ENCODE measurements at places on chromosomes 5 and 9.
A peak's percentile ranks its signal among the peaks of the same experiment; 100 is the strongest.

- peak; percentile 57 for DNase-seq
Observed at GRCh38 chr9:88090151-88090581, 48.1 kb downstream of the SPATA31C2 start.

- DNase-seq = no peak
Observed at GRCh38 chr5:37696190-37697021, 143.4 kb downstream of the GDNF start.

GRCh38 chr9:124788542-124789217 is 11.7 kb downstream of the OLFML2A start:
- DNase-seq = no peak

DNA sequence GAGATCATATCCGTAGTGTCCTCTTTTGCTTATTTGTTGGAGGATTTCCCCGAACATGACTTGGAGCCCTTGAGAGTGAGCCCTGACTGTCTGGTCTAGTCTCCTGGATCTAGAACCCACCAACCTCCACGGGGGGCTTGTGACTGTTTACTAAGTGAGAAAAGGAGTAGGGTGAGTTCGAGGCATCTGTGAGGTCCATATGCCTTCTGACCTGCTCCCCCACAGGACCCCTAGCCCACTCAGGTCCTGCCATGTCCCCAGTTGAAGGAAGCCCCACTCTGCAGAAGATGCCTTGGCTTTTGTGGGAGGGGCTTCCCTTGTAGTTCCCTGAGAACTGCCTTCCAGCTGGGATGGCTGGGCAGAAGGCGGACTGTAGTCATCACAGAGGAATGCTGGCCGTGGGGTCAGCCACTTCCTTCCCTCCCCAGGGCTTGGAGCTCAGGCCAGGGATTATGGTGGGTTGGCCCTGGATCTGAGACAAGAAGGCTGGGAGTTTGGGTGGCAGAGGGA is 7.0 kb upstream of the IRF1 start:
- DNase-seq = peak; percentile 79

GRCh38 chr5:88128813-88129212 is 139.8 kb downstream of the TMEM161B start:
- DNase-seq = no peak

GRCh38 chr5:172166030-172166826 is 21.8 kb downstream of the STK10 start:
- DNase-seq = no peak

GRCh38 chr9:2243666-2244555 is 228.8 kb downstream of the SMARCA2 start:
- no peak for DNase-seq

GRCh38 chr9:101478906-101479305 is 43.3 kb upstream of the ALDOB start:
- no peak for DNase-seq

GRCh38 chr5:95809414-95809960 is 13.0 kb downstream of the GLRX start:
- DNase-seq = peak; percentile 63

GRCh38 chr5:159304961-159305595 is 25.2 kb downstream of the IL12B start:
- no peak for DNase-seq

GRCh38 chr5:158545949-158546530 is 553.7 kb downstream of the EBF1 start:
- DNase-seq = no peak

- DNase-seq = peak; percentile 43
Observed at GRCh38 chr5:98638701-98639100, 134.8 kb upstream of the RGMB start.

DNA sequence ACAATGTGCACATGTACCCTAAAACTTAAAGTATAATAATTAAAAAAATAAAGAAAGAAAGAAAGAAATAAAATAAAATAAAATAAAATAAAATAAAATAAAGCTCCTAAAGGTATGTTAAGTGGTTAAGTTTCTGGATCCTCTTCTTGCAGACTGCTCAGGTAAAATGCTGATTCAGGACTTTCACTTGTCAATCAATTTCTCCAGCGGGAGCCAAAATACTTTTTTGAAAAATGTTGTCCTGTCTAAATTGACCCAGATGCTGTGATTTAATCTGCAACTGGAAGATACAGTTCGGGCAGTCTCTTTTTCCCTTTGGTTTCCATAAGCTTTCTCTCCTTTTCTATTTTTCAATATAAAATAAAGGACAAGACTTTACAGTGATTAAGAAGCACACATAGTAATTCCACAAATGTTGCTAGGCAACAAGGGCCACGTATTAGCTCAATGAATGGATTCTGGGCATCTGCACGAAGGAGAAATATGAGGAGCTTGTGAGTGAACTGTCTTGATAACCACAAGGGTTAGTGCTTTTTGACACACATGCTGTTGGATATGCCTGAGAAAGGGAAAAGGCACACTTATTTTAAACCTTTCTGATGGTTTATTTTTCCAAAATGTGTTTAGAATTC is 38.6 kb downstream of the HTR4 start:
- DNase-seq = no peak

GRCh38 chr9:29730163-29730562 is 2156.9 kb upstream of the C9orf72 start:
- no peak for DNase-seq

DNA sequence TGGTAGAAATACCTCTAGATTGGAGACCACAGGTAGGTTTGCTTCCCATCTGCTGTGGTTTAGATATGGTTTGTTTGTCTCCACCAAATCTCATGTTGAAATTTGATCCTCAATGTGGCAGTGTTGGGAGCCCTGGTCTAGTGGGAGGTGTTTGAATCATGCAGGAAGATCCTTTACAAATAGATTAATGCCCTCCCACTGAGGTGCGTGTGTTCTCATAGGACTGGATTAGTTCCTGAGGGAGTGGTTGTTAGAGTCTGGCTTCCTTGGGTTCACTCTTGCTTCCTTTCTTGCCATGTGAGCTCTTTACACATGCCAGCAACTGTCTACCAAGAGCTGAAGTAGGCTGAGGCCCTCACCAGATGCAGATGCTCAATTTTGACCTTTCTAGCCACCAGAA is 391.1 kb upstream of the GRIA1 start:
- DNase-seq = no peak

DNA sequence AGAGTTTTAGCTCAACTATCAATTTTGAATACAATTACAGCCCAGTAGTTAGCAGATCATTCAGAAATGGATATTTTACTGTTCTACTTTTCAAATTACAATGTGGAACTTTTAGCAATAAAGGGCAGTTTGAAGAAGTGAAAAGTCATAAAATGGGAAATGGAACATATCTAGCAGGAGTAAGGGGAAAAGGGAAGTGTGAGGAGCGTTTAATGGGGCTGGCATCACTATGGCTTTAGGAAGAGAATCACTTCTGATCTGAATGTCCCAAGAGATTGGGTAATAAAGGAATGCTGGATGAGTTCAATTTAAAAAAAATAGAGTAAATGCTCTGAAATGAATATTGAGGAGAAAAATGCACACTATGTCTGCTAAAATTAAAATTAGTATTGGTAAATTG is 77.4 kb downstream of the ATPSCKMT start:
- no peak for DNase-seq

- no peak for DNase-seq
Observed at GRCh38 chr5:35543408-35543807, 74.3 kb upstream of the SPEF2 start.

DNA sequence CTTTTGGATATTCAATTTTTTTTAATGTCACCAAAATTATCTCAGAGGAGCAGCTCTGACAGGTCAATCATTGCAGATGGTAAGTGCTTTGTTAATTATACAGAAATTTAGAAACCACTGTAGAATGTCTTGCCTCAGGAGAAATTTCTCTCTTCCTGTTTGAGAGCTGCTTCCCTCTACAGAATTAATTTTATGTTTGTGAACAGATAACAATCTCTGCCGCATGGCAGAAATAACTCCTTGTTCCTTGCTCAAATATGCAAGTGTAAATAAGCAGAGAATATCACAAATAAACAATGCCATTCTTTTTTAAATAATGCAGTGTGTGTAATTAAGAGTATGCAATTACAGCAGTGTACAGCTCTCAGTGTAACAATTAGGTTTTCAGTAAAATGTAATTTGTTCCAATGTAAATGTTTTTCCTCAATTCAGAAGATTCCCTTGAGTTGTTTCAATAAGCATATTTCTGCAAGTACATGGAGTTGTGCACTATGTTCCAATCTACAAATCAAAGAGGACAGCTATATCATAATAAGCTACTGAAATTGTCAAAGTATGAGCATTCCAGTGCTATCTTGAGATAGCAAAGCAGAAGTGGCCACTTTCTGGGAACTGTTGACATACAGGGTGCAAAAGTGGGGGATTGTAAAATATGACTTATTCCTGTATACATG is 1012.8 kb downstream of the MAT2B start:
- DNase-seq = no peak

DNA sequence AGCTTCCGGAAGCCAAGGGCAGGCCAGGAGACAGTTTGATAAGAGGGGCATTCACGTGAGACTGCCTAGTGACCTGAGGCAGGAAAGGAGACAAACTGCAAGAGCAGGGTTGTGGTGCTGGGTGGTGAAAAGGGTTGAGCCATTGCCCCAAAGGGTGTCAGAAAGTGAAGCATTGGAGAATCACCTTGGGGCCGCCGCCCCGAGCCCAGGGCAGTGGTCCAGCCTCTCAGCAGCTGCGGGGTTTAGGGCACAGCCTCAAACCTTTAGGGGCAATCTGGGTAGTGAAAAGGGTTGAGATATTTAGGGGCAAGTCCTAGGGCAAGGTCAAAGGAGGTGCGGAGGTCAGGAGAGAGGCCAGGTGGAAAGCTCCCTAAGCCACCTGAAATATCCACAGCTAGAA is 10.4 kb upstream of the ANKRD33B start:
- no peak for DNase-seq

- DNase-seq = no peak
Observed at GRCh38 chr5:143758015-143758414, 53.9 kb upstream of the HMHB1 start.

- no peak for DNase-seq
Observed at GRCh38 chr9:84875193-84875592, 205.7 kb downstream of the NTRK2 start.

- DNase-seq = no peak
Observed at GRCh38 chr9:130631331-130632080, 32.9 kb upstream of the PRDM12 start.

GRCh38 chr5:129652349-129653056 is 95.4 kb upstream of the MINAR2 start:
- no peak for DNase-seq

DNA sequence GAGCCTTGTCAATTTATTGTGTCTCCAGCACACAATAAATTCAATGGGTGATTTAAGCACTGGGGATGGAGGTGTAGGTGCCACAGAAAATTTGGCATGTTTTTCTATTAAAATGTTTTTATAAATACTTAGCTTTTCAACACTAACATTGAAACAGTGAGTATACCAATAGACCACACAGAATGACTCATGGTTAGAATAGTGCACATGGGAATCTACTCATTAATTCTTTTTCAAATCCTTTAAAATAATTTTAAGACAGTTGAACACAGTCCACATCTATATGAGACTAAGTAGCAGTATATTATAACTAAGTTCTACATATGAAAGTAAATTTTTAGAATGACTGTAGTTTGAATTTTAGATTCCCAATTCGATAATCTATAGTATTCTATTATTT is 67.1 kb downstream of the LNPEP start:
- no peak for DNase-seq

DNA sequence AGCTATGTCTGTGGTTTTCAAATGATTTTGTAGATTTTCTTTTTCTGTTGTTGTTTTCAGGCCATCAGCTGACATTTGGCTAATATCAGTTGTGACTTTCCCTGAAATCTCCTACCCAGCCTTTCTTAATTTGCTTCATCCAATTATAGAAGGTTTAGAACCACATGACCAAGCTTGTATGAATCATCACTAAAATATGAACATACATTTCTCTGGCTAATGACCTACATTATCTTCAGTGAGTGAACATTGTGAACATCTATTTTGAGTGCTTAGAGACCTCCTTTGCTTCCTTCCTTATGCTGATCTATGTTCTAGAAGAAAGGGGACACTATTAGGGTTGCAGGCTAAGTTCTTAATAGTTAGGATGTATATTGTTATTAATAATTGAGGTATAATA is 532.5 kb downstream of the RAB3C start:
- no peak for DNase-seq

DNA sequence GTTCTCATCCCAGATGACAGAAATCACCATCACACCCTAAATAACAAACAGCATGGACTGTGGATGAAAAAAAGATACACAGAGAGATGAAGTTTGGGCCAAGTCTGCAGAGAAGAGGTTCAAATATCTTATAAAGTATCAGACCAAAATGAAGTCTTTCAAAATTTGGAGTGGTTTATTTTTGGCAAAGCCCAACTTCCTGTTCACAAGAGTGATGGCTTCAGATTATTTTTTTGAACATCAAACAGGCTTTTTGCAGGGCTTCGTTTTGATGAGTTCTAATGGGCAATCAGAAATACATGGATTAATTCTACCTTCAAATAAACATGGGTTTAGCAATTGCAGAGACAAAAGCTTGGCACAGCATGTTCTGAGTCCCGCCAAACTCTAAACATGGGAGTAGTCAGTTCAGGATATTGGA is 378.2 kb upstream of the RPS23 start:
- no peak for DNase-seq

DNA sequence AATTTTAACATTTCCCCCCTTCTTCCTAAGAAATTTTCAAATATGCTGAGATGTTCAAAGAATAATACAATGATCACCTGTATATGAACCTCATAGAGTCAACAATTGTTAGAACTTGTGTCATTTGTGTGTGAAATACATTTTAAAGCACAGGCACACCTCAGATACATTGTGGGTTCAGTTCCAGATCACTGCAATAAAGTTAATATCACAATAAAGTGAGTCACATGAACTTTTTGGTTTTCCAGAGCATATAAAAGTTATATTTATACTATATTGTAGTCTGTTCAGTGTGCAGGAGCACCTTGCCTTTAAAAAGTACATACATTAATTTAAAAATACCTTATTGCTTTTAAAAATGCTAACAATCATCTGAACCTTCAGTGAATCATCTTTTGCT is 50.0 kb downstream of the MCCC2 start:
- DNase-seq = no peak

GRCh38 chr9:111483439-111483857 is 735 bp downstream of the ECPAS start:
- peak; percentile 67 for DNase-seq

DNA sequence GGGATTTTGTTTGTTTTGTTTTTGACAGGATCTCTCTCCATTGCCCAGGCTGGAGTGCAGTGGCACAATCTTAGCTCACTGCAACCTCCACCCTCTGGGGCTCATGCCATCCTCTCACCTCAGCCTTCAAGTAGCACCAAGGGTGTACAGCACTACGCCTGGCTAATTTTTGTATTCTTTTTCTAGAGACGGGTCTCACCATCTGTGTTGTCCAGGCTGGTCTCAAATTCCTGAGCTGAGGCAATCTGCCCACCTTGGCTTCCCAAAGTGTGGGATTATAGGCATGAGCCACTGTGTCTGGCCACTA is 7.3 kb downstream of the GCNT1 start:
- no peak for DNase-seq

GRCh38 chr5:76439201-76439600 is 36.1 kb downstream of the IQGAP2 start:
- DNase-seq = no peak

GRCh38 chr5:36985387-36985786 is 108.8 kb downstream of the NIPBL start:
- DNase-seq = no peak
